CD4-positive, alpha-beta T cell treated with Interferon alpha-2 for 1 hour (primary cell): ENCODE measurements at places on chromosomes 1 and 21.

- no peak for DNase-seq
Observed at GRCh38 chr1:100188617-100189016, 10.6 kb upstream of the LRRC39 start.

DNA sequence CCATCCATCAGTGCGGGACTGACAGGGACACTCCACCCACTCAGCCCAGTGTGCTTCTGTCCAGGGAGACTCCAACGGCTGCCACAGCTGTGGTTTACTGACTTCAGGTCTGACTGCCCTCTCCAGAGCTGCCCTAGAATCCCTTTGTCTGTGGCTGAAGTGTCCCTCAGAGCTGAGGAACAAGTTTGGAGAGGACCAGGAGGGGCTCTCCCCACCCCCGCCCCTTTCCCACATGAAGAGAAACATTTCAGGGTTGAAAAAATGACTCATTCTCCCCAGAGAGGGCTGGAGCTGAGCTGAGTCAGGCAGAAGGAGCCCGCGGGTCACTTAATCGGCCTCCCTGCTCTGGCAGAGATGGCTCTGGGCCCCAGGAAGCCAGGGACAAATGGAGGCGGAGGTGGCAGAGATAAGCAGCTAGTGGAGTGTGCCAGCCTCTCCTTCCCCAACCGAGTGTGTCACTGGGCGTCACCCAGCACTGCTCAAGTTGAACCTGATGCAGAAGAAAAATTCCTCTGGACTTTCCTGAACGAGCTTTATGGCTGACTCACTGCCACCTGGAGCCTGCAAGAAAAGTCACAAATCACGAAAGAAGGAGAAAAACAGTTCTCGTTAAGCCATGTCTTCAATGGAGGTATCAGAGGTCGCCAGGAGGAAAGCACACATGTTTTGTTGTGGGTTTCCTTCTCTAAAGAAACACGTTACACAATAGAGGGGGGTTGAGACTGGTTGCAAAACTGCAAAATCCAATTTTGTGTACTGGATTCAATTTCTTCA lies 34.3 kb upstream of the ECE1 start:
- DNase-seq, result peak; percentile 52

DNA sequence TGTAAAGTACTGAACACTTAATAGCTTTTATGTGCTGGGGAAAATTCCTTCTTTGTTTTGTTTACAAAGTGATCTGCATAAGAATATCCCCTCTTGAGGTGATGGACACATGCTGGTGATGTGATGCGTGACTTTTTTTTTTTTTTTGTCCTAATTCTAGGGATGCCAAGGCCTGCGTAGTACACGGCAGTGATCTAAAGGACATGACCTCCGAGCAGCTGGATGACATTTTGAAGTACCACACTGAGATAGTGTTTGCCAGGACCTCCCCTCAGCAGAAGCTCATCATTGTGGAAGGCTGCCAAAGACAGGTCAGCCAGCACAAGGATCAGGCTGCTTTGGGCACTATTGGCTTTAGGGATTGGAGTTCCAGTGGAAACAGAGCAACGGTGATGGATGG lies 24.7 kb downstream of the ATP1A1 start:
- DNase-seq, result no peak

DNA sequence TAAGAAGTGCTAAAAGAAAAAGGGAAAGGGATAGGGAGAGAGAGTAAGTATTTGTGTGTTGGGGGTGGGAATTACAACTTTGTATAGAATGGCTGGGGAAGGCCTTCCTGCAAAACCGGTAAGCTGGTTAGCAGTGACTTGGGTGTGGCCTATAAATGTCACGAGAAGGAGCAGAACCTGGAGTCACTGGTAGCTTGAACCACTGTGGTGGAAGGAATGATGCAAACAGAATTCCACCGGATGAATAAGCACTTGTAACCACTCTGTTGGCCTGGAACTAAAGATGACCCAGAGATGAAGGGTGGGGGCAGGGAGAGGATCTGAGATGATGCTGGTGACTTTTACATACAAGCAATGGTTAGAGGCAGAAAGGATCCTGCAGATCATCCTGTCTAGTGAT lies 8.9 kb downstream of the XKR8 start:
- no peak for DNase-seq

DNA sequence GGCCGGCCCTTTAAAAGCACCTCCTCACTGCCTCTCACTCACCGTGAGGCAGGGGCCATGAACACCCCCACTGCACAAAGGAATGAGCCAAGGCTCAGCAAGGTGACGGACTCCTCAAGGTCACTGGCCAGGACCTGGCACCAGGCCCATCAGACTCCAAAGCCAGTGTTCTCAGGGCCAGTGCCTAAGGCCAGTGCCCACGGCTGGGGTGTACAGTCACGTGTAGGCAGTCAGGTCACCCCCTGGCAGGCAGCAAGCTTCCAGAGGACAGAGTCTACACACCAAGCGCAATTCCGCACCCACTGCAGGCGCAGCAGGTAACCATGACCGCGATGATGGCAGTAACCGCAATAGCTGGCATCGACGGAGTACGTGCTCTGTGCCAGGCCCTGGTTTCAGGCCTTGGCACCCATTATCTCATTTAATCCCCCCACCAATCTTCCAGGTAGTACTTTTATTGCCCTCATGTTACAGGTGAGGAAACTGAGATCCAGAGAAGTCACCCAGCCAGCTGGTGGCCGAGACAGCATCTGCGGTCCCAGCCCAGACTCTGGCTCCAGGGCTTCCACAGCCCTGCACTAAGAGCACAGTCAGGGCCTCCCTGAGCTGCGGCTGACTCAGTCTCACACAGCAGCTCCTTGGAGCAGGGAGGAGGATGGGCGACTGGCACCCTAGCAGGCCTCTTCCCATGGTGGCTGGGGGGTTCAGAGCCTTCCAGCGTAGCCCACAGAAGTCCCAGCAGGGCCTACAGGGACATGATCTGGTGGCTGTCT lies 27.0 kb downstream of the RAP1GAP start:
- no peak for DNase-seq

GRCh38 chr1:36301220-36301619 lies 4.9 kb upstream of the SH3D21 start:
- DNase-seq, result no peak

- no peak for DNase-seq
Observed at GRCh38 chr1:199302554-199302953, 663.7 kb downstream of the PTPRC start.

GRCh38 chr1:39293375-39294070 lies 89.0 kb downstream of the MACF1 start:
- DNase-seq, result no peak

DNA sequence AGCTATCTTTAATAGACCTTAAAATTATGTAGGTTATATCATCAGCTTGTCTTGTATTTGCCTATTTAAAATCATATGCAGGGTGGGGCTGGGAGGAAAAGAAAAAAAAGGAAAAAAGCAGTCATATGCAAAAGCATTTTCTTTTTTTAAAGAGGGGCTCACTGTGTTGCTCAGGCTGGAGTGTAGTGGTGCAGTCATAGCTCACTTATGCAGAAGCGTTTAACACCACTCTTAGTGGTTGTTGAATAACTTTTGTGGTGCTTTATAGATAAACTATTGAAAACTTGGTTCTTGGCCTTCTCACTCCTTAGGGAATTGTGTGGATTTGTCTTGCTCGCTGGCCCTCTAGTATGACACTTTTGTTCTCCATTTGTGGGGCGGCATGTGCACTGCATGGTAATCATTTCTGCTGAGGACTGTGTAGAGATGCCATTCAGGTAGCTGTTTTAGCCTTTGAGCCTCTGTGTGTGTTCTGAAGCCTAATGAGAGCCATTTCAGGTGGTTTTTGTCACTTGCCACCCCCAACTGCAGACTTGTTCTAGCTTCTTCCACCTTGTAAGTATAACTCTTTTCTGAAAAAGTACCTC lies 77.8 kb downstream of the KIF1B start:
- DNase-seq, result no peak

GRCh38 chr1:177067752-177068410 lies 96.6 kb downstream of the ASTN1 start:
- no peak for DNase-seq

- no peak for DNase-seq
Observed at GRCh38 chr1:8789314-8790214, 27.9 kb downstream of the RERE start.

- no peak for DNase-seq
Observed at GRCh38 chr1:74728736-74729135, 4.1 kb downstream of the CRYZ start.

- DNase-seq, result no peak
Observed at GRCh38 chr1:109040989-109041620, 797 bp downstream of the WDR47 start.

- peak; percentile 45 for DNase-seq
Observed at GRCh38 chr1:169701261-169702005, 10.0 kb downstream of the SELL start.

GRCh38 chr1:179828554-179829110 lies 49.0 kb downstream of the TOR1AIP2 start:
- no peak for DNase-seq

DNA sequence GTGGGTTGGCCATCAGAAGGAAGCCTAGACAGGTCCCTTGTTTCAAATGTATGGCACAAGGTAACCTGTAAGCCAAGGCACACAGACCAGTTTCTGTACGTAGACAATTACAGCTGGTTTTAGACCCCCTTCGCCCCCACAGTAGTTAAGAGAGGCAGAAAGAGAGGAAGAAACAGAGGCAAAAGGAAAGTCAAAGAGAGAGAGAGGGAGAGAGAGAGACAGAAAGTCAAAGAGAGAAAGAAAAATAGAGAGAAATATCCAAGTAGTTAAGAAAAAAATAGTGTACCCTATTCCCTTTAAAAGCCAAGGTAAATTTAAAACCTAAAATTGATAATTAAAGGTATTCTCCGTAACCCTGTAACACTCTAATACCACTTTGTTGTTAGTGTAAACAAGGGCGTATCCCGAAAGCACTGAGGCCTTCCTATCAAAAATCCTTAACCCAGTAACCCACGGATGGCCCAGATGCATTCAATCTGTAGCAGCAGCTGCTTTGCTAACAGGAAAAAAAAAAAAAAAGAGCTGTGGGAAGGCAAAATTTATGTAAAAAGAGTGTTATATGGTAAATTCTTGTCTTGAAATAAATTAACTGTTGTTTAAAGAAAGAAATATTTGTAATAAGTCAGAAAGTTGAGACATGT lies 49.4 kb downstream of the ADCY10 start:
- DNase-seq, result no peak

DNA sequence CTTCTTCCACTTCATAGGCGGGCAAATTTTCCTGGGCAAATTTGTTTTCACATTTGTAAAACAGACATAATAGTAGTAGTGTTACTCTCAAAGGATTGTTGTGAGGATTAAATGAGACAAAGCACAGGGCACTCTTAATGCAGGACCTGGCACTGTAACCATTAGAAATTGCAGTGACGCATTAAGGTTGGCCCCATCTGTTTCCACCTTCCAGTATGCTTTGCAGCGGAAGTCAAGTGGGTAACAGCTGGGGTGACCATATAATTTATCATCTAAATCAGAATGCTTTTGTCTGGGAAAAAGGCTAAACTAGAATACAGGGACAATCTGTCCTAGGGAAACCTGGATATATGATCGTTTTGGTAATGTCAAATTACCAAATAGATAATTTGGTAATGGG lies 132.5 kb upstream of the CACHD1 start:
- DNase-seq, result no peak

- no peak for DNase-seq
Observed at GRCh38 chr21:27487676-27488075, 520.8 kb upstream of the ADAMTS5 start.

GRCh38 chr1:233897325-233898162 lies 6.9 kb upstream of the SLC35F3 start:
- no peak for DNase-seq

- DNase-seq, result peak; percentile 53
Observed at GRCh38 chr1:210400043-210400840, 71.5 kb downstream of the HHAT start.

GRCh38 chr1:156920233-156921052 lies at the start of gene LRRC71:
Gene LRRC71, plus strand, starts transcription at chr1:156920632. Its CDS starts 172 bp downstream, at chr1:156920804.
- DNase-seq, result peak; percentile 59

DNA sequence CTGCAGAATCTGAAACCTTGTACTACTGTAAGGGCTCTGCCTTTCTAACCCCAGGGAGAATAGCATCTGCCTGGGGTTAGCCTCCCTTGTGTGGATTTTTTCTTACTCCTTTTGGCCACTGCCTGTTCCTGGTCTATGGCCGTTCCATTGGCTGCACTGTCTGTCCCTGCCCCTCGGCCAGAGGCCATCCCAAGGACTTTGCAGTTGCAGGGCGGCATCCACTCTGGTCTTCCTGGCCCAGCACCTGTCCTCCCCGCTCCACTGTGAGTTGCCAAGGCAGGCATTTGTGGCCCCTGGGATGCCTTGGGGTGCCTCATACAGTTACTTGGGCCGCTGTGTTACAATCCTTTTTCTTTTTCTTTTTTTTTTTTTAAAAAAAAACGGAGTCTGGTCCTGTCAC lies 45.8 kb downstream of the PDE9A start:
- no peak for DNase-seq

GRCh38 chr1:59225594-59226316 lies 71.1 kb upstream of the FGGY start:
- no peak for DNase-seq

- no peak for DNase-seq
Observed at GRCh38 chr1:113444857-113445256, 54.5 kb downstream of the MAGI3 start.

- DNase-seq, result no peak
Observed at GRCh38 chr1:5727871-5728643, 264.2 kb downstream of the NPHP4 start.

DNA sequence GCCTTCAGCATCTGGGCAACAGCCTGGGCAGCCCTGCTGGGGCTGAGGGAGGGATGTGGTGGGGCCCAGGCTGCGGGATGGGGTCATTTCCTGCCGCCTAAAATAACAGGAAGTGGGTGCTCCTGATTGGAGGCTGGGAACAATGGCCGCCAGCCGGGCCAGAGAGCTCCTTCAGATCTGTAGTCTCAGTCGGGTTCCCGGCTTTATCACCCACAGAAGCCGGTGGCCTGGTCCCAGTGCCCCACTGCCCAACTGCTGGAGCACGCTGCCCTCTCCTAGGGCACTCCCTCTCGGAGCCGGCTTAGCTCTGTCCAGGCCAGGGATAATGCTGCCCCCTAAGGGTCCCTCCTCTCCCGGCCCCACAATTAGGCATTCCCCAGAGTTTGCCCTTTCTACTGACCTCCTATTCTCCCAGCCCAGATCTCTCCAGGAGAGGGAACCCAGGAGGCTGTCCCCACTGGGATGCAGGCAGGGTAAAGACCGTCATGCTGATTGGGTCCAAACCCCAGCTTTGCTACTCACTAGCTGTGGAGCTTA lies 5.1 kb downstream of the MAP7D1 start:
- DNase-seq, result peak; percentile 71

- DNase-seq, result no peak
Observed at GRCh38 chr1:33966346-33967141, 102.7 kb downstream of the HMGB4 start.

GRCh38 chr1:230976825-230977747 lies 1.6 kb downstream of the TTC13 start:
- peak; percentile 39 for DNase-seq

GRCh38 chr21:44522753-44523204 lies 17.2 kb downstream of the KRTAP10-1 start:
- no peak for DNase-seq

GRCh38 chr1:21397813-21398188 lies 42.1 kb upstream of the NBPF3 start:
- DNase-seq, result peak; percentile 36

- DNase-seq, result no peak
Observed at GRCh38 chr1:61709908-61710289, 15.0 kb downstream of the TM2D1 start.

- DNase-seq, result no peak
Observed at GRCh38 chr1:99717005-99717404, 49.4 kb downstream of the FRRS1 start.
